ENCODE measurements at places on chromosomes 5 and 9.

DNA sequence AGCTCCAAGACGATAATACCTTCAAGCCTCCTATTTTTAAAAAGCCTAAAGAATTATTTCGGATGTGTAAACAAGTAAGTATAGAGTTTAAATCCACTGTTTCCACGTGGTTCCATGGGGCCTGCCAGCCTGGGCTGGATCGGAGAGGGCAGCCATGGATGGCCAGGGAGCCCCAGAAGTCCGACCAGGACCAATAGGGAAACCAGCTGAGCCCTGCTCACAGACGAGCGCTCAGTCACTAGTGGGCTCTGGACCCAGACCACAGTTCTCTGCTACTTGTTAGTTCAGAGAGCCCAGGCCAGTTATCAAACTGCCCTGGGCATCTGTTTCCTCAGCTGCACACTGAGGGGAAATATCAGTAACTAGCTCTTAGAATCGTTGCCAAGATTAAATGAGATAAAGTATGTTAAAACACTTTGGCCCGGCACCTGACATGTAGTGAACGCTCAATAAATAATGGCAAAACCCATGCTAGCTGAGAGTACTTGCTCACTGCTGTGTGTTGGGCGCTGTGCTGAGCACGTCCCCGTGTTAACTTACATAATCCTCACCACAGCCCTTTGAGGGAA is 124.8 kb downstream of the RGS3 start:
- no peak for DNase-seq

DNA sequence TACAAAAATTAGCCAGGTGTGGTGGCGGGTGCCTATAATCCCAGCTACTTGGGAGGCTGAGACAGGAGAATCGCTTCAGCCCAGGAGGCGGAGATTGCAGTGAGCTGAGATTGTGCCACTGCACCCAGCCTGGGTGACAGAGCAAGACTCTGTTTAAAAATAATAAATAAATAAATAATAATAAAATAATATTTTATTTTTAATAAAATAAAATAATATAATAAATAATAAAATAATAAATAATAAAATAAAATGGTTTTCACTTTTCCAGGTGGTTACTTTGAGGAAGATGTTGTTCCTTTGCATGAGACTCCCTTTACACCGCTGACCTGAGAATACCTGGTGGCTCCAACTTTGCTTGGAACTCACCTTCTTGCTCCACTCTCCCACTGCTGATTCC is 82.8 kb downstream of the RCL1 start:
- no peak for DNase-seq

DNA sequence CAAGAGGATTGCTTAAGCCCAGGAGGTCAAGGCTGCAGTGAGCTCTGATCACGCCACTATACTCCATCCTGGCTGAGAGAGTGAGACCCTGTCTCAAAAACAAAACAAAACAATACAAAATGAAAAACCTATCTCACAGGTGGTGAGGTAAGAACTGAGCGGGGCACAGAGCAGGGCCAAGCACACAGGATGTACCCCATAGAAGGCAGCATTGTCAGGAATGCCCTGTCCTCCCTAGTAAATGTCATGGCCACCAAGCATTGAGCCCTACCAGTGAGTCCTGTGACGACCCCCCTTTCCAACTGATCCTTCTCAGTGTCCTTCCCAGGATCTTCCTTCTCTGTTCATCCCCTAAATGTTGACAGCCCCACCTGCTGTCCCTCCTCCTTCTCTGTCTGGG is 44.6 kb upstream of the ALDH1B1 start:
- DNase-seq = no peak

- DNase-seq = no peak
These were observed 86.1 kb downstream of the GPR21 start for GRCh38 chr9:123119566-123119965.

DNA sequence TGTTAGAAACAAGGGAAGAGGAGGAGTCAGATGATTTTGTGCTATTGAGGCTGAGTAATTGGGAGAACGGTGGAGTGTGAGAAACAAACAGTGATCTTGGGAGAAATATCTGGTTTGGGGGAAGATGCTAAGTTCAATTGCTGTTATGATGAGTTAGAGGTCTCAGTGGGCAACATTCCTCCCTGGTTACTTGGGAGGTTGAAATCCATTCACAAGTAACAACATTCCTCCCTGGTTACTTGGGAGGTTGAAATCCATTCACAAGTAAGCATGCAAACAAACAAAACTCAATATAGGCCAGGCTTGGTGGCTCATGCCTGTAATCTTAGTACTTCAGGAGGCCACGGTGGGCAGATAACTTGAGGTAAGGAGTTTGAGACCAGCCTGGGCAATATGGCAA is 38.7 kb downstream of the AGXT2 start:
- no peak for DNase-seq

DNA sequence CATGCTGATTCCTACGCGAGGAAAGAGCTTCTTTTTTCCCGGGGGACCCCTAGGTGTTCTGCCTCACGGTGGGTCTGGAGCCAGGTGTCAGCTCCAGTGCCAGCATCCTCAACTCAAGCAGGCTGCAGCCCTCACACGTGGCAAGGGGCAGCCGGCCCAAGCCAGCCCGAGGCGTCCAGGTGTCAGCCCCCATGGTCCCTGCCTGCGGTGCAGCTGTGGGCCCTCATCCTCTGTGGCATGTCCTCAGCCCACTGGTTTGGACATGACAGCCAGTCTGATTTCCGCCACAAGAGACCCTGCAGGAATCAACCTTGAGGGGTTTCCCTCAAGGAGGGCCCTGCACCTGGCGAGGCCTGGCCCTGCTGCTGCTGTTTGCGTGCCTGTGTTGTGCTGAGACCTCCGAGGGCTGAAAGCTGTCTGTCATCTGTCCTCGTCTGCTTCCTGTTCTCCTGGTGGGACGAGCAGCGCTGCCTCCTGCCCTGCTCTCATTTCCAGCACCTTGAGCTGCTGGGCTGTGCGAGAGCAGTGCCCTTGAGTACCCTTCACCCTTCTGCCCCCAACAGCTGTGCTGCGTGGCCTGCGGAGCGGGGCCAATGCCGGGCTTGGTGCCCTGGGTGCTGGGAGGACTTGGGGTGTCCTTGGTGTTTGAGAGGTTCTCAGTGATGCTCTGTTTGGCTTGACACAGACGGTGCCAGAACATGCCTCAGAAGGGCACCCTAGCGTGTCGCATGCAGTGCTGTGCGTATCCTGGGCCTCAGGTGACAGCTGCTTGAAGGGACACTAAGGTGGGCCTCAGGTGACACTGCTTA is 137.6 kb downstream of the CACNA1B start:
- DNase-seq = no peak

- no peak for DNase-seq
These were observed 3.0 kb upstream of the ERBIN start for GRCh38 chr5:65923339-65923738.

DNA sequence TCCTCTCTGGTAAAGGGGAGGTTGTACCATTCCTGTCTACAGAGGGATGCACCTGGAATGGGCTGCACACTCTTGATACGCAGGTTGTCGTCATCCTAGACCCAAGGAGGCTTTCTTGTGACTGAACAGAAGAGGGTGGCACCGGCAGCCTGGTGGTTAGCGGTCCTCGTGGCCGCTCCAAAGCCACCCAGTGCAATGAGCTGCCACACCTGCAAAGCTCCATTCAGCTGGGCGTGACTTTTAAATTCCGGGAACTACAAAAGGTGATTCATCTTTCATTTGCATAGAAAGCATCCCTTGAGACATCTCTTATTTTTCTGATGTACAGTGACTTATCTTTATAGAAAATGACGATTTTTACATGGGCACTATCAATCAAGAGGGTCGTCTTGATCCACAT is 286.1 kb upstream of the IRX1 start:
- no peak for DNase-seq

DNA sequence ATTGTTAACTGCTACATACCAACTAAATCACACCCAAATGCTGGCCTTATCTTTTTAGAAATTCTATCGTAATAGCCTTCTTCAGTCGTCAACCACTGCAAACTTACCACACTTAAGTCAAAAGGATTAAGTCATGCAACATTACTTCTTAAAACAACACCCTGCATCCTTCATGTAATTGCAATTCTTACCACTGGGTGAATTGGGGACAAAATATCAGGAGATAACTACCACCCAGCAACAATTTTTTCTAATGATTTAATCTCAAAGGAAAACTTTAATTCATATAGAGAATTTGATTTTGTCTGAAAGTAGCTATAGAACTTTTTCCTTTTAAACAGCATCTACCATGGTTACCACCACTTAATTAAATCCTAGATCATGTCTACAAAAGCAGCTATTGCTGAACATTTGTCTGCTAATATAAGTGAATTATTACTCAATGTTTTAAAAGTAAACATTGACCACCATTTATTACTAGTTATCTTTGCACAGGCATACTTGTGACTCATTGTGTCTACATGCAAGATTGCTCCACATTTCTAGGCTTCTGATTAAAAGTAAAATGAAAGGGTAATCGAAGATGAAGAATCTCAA is 10.5 kb downstream of the MLLT3 start:
- DNase-seq = no peak

DNA sequence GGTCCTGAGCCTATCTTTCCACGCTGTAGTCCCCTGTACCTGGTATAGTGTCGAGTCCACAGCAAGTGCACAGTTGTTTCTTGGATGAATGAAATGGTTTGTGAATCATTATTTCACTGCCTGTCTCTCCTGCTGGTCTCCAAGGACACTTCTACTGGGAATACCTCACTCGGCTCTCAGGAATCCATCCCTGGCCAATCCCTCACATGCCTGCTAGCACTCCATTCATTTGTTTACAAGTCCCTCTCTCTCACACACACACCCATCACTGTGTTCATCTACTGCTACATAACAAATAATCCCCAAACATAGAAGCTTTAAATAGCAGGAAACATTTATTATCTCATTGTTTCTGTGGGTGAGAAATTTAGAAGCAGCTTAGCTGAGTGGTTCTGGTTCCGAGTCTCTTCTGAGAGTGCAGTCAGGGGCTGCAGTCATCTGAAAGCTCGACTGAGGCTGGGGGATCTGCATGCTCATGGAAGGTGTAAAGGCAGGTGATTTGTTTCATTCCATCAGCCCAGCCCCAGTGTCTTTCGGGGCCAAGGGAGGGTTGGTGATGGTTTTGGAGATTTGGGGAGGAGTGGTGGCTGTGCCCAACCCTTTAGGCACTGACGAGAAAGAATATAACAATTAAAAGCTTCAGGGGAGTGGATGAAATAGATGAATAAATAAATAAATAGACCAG is 132.7 kb upstream of the IER5L start:
- no peak for DNase-seq

DNA sequence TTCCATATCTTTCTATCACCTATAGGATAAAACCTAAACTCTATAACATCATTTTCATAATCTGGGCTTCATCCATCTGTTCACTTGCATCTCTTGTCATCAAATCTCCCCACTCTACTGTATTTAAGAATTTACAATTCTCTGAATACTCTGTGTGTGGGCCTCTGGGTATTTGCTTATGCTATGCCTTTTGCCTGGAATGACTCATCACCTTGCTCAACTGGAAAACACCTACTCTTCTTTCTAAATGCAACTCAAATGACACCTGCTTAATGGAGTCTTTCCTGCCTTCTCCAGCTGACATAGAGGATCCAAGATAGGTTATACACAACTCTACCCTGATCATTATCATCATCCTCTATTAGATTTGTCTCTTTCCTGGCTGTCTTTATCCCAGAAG is 421.7 kb downstream of the SPATA31D1 start:
- DNase-seq = no peak

- DNase-seq = no peak
These were observed 1.5 kb downstream of the GDNF start for GRCh38 chr5:37838152-37838932.
